ENCODE measurements at places on chromosomes 12 and 14. TPM values are rescaled to one million over a fixed set of nuclear protein-coding genes. Genes with fewer than 3 reads are reported as not detected.

CHGA gene
- total RNA-seq = not detected

- DNase-seq = no peak
Measured at GRCh38 chr12:77968571-77968970, 137.9 kb downstream of the NAV3 start.

DNA sequence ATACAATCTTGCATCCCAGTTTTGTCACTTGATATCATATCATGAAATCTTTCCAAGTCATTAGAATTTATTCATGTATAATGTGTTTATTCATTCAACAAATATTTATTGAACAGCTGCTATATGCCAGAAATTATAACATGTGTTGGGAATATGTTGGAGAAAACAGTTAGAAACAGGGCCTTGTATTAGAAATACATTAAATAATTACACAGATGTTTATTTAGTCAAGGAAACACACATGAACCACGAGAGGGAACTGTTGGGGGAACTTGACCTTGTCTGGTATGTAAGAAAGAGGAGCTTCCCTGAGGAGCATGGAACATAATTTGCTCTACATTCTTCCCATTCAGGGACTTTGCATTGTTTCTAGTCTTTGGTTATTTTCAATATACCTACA is 191.7 kb upstream of the FRMD6 start:
- no peak for DNase-seq

GRCh38 chr12:95205685-95206084 is 11.6 kb downstream of the FGD6 start:
- peak; percentile 50 for DNase-seq

SAMD4A gene
- 13.2 TPM for total RNA-seq
